NCI-H524 treated with DMSO at 0.1 percent for 48 hours (cell line): ENCODE measurements at places on chromosomes 5 and 9.

GRCh38 chr5:34742061-34742460 is 85.9 kb downstream of the RAI14 start:
- no peak for DNase-seq

- DNase-seq: no peak
Measured at GRCh38 chr5:51302343-51302742, 80.9 kb upstream of the ISL1 start.

DNA sequence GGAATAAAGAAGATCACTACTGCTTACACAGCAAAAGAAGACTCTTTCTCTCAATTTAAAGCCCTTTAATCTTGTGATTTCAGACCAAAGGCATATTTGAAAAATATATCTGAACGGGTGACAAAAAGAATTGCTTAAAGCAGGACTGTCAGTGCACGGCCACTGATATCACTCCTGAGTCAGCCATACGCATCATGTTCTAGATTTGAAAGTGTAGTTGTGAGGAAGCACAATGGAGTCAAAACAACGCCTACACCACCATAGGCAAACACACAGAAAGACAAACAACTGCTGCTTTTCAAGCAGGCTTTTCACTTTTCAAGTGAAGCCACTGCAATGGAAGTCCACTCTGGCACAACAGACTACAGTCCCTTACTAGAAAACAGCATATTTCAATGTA is 141.7 kb downstream of the AUH start:
- DNase-seq: no peak

GRCh38 chr5:139765409-139766217 is 30.0 kb upstream of the PSD2 start:
- DNase-seq: no peak

DNA sequence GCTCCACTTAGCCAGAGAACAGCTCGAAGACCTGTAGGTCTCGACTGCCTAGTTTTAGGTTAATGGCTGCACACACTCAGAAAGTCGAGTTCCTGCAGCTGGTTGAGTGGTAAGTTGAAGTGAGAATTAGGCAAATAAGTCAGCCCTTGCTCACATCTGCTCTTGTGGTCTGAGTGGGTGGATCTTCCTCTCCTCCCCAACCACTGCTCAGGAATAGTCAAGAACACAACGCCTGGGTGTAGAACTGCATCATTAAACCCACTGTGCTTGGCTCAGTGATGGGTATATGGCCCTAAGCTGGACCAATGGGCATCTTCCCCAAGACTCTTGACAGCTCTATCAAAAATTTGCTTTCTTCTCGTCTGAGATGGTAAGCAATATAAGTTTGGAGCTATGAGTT is 20.9 kb upstream of the ADAM19 start:
- DNase-seq: no peak

DNA sequence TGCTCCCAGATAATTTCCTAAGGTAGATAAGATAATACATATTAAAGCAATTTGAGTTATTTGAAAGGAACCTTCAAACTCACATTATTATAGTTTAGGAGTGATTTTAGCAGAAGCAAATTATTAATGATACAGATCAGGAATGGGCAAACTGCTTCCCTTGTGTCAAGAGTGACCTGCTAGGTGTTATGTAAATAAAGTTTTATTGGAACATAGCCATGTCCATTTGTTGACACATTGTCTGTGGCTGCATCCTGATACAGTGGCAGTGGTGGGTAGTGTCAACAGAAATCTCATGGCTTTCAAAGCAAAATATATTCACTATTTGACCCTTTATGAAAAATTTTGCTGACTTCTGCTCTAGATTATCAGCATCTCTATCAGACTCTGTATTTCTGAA is 11.4 kb upstream of the BASP1 start:
- DNase-seq: no peak

DNA sequence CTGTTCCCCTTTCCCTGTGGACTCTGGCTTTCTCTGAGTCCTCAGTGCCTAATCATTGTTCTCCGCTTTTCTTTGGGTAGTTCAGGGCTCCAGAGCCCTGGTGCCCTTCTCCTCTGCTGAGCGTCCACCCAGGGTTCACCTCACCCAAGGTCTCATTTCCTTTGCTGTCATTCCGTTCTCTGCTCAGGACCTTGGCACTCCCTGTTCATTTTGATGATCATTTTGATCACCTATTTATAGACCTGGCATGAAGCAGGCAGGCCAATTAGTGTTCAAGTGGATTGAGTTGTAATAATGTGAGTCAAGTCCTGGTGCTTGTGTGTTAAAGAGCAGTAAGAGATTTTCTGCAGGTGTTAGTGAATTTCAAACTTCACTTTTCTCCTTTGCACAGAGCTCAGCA is 3.6 kb downstream of the TRIO start:
- no peak for DNase-seq

GRCh38 chr9:133348718-133349573 is 928 bp downstream of the RPL7A start:
- DNase-seq: no peak
